ENCODE measurements at places on chromosomes 6 and 20.

DNA sequence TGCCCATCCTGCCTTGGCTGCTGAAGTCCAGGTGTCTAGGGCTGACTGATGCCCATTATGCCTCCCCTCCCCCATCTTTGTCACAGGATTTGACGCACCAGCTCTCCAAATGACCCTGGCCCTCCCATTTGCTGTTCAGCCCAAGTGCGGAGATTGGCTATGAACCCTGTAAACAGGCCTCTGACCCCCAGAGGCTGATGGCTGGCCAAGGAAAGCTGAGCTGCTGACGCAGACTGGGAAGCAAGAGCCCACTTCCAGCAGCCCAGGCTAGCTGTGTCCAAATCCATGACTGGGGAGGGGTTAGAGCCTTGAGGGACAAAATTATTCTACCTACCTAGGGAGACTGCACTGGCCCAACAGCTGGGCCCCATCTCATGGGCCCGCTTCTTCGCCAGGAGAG lies 797 bp upstream of the GNRH2 start:
- DNase-seq, result no peak

GRCh38 chr6:13694562-13694961 lies 17.1 kb downstream of the RANBP9 start:
- DNase-seq, result no peak

DNA sequence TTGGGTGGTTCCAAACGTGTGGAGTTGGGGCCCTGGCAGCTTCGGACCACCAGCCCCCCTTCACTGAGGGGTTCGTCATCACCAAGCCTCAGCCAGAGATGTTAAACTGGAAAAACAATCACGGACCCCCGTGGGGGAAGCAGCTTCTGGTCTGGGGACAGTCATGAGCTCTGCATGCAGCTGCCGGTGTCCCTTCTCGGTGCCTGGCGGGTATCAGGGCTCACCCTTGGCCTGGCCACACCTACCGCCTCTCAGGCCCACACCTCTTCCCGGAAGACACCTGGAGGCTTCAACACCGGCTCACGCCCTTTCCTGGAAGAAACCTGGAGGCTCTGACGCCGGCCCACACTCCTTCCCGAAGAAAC lies 77.8 kb upstream of the BHLHE23 start:
- no peak for DNase-seq

- DNase-seq, result no peak
Measured at GRCh38 chr6:38404355-38404754, 235.4 kb downstream of the BTBD9 start.

- no peak for DNase-seq
Measured at GRCh38 chr6:71181565-71181964, 107.0 kb upstream of the OGFRL1 start.

- DNase-seq, result no peak
Measured at GRCh38 chr6:795046-795685, 102.2 kb upstream of the EXOC2 start.

- no peak for DNase-seq
Measured at GRCh38 chr6:101482606-101483005, 89.1 kb downstream of the GRIK2 start.

DNA sequence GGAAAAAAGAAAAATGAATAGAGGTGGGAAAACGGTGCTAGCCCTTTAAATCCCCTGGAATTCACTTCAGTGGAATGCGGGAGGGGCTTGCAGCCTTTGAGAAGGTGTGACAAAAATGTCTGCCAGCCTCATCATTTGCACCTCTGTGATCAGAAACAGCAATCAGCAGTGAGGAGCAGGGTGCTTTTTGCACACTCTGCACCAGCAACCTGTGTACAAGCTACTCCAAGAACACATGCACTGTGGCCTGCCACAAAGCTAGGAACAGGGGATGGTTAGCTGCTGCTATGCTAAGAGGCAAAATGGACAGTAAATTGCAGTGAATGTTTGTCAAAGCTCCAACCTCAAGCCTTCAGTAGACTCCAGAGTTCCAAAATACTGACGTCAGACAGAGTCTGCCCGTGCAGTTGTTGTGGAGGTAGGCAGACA lies 29.7 kb downstream of the GINS1 start:
- no peak for DNase-seq

- DNase-seq, result no peak
Measured at GRCh38 chr20:17902531-17903083, 66.0 kb downstream of the SNX5 start.
